HAP-1 (cell line): ENCODE measurements at places on chromosomes 4 and X.

- DNase-seq = no peak
Observed at GRCh38 chr4:4852591-4853362, 6.7 kb upstream of the MSX1 start.

DNA sequence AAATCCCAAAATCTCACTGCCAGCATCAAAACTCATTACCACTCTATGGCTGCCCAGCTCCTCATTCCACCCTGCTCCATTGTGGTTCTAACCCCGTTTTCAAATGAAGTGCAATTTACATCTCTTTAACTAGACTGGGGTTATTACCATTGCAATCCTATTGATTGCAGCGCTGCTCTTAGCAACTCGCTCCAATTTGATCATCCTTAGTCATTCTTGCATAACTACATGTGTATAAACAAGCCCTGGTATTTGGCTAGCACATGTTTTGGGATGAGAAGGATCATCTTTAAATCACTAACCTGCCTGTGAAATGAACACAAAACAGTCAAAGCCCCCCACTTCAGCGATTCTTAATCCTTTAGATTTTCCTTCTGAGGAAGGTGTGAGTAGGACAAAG lies 340.1 kb upstream of the PPARGC1A start:
- DNase-seq = no peak

GRCh38 chr4:66736606-66737005 lies 808.7 kb downstream of the CENPC start:
- no peak for DNase-seq

GRCh38 chr4:122997463-122998101 lies 75.2 kb upstream of the NUDT6 start:
- no peak for DNase-seq

- no peak for DNase-seq
Observed at GRCh38 chr4:99399017-99399416, 36.1 kb downstream of the ADH7 start.

GRCh38 chr4:146510942-146511341 lies 10.8 kb downstream of the SLC10A7 start:
- DNase-seq = no peak

GRCh38 chr4:129167640-129168260 lies 71.8 kb downstream of the C4orf33 start:
- DNase-seq = no peak

- peak; percentile 37 for DNase-seq
Observed at GRCh38 chrX:41336447-41336846, 2.5 kb downstream of the DDX3X start.

- no peak for DNase-seq
Observed at GRCh38 chrX:33252306-33252825, 41.0 kb upstream of the DMD start.

DNA sequence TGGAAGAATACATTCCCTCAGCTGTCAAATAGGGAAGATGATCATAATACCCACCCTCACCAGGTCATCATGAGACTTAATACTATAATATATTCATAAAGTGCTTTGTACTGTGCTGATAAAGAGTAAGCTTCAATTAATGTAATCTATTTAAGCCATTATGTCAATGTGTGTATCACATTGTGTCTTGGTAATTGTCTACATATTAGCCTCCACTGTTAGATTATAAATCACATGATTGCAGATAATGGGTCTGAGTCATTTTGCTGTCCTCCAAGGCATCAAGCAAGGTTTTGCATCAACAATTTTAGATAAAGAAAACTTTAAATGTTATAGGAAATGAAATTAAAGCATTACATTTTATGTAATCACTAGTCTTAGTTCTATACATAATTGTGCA lies 45.2 kb upstream of the CEP135 start:
- no peak for DNase-seq

DNA sequence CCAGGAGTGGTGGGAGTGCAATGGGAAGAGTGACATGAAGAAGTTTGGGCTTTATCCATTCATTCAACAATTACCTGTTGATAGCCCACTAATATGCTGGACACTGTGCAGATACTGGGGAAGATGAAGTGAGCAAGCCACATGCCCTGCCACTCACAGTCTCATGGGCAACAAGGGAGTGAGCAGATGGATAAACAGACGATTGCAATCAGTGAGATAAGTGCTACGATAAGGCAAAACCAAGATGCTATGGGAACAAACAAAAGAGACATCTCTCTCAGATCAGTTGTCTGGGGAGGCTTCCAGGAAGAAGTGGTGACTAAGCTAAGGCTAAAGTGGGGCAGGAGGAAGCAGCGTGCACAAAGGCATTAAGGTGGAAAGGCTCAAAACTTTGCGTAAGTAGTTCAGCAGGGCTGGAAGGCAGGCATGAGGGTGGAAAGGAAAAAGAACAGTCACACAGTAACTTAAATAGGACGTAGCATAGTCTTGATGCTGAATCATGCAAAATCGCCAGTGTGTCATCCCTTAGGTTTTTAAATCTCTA lies 31.7 kb downstream of the GAB3 start:
- DNase-seq = no peak

GRCh38 chr4:142557239-142557801 lies 288.8 kb downstream of the INPP4B start:
- DNase-seq = no peak

DNA sequence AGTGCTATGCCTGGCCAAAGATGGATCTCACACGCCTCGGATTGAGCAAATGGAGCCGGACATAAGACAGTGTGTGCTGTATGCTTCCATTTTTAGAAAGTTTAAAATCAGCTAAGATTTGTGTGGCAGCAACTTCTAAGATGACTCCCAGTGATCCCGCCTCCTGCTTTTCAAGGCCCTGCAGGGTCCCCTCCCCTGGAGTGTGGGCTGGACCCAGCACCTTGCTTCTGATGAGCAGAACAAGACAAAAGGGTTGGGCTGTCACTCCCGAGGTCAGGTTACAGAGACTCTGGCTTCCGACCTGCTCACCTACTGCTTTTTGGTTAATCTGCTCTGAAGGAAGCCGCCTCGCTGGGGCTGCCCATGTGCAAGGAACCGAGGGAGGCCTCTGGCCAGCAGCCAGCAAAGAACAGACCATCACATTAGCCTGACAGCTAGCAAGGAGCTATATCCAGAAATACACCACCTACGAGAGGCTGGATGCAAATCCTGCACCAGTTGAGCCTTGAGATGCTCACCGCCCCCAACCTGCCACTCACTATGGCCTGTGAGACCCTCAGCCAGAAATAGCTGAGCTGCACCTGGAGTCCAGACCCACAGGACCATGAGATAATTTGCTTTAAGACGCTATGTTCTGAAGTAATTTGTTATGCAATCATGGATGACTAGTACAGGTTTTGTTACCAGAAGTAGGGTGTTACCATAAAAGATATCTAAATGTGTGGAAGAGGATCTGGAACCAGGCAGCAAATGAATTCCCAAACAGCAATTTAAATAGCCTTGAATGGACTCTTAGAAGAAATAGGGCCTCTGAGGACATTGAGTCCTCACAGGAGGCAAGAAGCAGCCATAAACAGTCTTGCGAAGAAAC lies 47.6 kb downstream of the CRMP1 start:
- DNase-seq = no peak

DNA sequence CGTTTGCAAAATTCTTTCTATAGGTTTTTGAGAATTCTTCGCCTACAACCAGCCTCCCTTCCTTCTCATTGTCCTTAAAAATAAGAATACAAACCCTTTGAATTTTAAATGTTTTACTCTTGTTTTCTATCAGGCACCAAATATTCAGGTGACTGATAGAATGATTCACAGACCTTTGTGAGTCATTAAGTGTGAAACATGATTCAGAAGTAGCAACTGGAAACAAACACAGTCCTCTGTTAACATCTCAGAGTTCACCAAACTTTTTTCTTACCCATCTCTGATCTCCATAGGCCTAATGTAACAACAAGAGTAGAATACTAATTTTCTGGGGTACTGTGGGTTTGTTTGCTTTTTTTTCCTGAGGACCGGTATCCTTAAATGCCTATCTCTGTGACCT lies 63.4 kb upstream of the MAB21L2 start:
- DNase-seq = no peak

- no peak for DNase-seq
Observed at GRCh38 chr4:142434519-142435224, 411.4 kb downstream of the INPP4B start.

GRCh38 chrX:115233497-115234455 lies at the start of gene LRCH2:
LRCH2 (minus strand) TSS chrX:115234096; CDS start chrX:115234041, 55 bp downstream.
- DNase-seq = peak; percentile 83

DNA sequence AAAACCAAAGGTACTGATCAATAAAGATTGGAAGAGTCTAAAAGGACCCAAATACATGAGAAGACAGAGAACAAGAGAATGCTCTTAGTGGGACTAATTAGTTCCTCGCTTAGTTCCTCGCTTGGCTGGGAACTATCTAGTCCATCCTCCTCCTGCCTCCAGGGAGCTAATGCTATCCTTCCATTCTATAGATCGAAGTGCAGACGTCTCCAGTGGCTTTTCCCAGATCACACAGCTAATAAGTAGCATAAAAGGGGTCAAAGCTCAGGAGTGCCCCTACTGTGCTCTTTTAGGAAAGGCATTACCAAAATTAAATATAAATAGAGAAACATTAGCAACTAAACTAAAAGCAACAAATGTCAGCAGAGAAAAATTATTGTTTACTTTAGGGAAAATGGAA lies 42.3 kb upstream of the PPARGC1A start:
- DNase-seq = no peak

- peak; percentile 12 for DNase-seq
Observed at GRCh38 chr4:119788349-119789266, 160.0 kb upstream of the PDE5A start.

GRCh38 chrX:151169783-151170182 lies 6.6 kb upstream of the GPR50 start:
- no peak for DNase-seq

DNA sequence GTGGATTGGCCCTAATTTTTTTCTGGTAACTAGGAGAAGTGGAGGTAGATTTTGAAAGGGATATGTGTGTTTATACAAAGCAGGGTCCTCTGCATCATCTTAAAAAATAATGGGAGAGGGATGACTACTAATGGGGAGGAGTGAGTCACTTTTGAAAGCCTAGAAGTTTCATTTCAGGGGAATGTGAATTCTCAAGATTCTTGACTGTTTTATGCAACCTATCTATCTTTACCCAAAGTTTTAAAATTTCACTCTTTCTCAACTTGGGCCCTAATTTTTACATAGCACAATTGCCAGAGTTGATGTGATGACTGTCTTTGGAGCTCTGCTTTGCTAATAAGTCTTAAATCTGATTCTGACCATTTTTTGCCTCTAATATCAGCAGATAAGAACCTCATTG lies 445.2 kb downstream of the GRXCR1 start:
- DNase-seq = no peak

DNA sequence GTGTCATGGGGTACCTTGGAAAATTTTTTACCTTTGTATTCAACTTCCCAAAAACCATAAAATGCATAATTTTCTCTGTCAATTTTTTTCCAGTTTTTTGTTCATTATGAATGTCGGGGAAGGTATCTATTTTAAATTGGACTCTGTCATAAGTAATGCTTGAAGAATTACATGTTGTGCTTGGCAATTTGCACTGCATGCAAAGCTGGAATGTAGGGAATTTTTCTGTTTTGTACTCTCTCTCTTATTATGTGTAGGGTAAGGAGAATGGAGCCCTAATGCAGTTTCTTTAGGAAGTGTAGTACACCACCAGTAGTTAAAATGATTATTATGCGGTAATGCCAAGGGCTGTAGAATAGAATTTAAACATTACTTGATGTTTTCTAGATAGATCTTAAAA lies 137.7 kb upstream of the LIMCH1 start:
- DNase-seq = no peak

DNA sequence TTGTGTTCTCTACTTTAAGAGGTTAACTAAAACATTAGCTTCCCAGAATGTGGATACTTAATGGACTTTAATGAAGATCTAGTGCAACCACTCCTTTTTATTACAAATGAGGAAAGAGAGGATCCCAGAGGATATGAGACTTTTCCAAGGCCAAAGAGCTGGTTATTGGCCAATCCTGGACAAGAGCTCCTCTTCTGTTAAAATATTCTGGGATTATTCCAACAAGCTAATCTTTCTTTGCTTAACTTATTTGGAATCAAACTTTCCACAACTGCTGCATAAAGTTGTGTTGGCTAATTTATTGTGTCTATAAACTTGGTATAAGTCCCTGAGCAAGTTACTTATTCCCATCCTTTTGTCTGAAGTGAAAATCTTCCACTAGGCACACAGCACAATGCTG lies 174.2 kb upstream of the HCCS start:
- DNase-seq = no peak

- no peak for DNase-seq
Observed at GRCh38 chr4:115275615-115276014, 162.2 kb upstream of the NDST4 start.

DNA sequence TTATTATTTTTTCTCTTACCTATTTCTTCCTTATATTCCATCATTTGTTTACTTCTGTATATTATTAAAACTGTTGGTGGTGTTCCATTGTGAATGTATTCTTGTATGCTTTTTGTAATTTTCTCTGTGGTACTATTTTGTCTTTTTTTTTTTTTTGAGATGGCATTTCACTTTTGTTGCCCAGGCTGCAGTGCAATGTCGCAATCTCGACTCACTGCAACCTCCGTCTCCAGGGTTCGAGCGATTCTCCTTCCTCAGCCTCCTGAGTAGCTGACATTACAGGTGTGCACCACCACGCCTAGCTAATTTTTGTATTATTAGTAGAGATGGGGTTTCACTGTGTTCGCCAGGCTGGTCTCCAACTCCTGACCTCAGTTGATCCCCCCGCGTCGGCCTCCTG lies 8.6 kb downstream of the KDM6A start:
- no peak for DNase-seq

- no peak for DNase-seq
Observed at GRCh38 chr4:42985976-42986375, 93.5 kb downstream of the GRXCR1 start.

DNA sequence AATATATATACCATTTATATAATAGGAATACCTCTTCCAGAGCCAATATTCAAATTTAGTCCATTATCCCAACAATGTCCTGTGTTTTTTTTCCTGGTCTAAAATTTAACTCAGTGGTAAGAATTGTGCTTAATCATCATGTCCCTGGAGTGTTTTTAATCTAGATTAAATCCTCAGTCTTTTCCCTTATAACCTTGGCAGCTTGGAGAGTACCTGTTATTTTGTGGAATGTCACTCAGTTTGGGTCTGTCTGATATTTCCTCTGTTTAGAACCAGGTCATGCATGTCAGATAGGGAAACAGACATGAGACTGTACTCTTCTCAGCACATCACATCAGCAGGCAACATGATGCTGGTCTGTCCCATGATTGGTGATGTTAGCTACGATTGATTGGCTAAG lies 96.6 kb downstream of the HPGD start:
- DNase-seq = no peak

DNA sequence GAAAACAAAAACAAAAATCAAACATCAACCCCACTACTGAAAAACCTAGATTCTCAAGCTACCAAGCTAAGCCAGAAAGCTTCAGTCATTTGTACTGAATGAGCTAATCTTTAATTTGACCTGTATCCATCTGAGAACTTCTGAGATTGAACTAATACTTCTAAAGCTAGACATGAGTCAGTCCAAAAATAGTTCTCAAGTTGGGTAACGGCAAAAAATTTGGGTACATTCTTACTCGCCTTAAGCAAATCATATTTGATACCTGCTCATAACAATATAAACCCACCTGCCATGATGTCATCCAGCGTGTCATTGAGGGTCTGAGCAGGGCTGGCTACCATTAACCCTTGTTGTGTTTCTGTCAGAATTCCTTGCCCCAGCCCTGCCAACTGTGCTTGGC lies 69.7 kb upstream of the COX18 start:
- DNase-seq = no peak

GRCh38 chr4:184750926-184751584 lies 17.2 kb upstream of the CENPU start:
- no peak for DNase-seq
